ENCODE measurements at places on chromosomes 16 and 17. TPM values are rescaled to one million over a fixed set of nuclear protein-coding genes. Genes with fewer than 3 reads are reported as not detected.

Gene CD300H
- not detected for total RNA-seq

Gene SNRNP25
- total RNA-seq, result 25.1 TPM

Gene MAP3K14
- 5.1 TPM for total RNA-seq

Gene NETO2
- total RNA-seq, result 42.6 TPM

Gene FBXL16
- total RNA-seq, result 1.6 TPM

Gene CRISPLD2
- 9.9 TPM for total RNA-seq

Gene C17orf78
- total RNA-seq, result not detected

Gene RBFOX1
- total RNA-seq, result not detected

Gene ZNF286A
- 24.8 TPM for total RNA-seq

Gene ABCA6
- total RNA-seq, result 0.58 TPM

All from glomerular endothelial cell (primary cell).